GM23248 (cell line): ENCODE measurements at places on chromosomes 3 and 15. TPM values are rescaled to one million over a fixed set of nuclear protein-coding genes. Genes with fewer than 3 reads are reported as not detected.

The TRPM1 gene
- polyA plus RNA-seq: not detected in 2 replicates

DNA sequence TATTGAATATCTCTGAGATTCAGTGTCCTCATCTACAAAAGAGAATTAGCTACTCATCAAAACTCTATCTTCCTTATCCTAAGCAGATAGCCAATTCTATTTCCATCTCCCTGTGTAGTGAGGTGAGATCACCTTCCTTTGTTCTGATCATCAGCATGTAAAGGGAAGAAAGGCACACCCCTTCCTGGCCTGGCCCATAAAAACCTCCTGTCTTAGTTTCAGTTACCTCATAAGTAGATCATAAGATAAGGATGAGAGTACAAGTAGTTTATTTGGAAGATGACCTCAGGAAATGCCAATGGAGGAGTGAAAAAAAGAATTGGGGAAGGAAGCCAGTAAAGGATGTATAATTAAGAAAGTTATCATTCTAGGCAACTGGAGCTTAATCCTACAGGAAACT, 114.5 kb upstream of the GADL1 start:
- DNase-seq: peak; percentile 51

DNA sequence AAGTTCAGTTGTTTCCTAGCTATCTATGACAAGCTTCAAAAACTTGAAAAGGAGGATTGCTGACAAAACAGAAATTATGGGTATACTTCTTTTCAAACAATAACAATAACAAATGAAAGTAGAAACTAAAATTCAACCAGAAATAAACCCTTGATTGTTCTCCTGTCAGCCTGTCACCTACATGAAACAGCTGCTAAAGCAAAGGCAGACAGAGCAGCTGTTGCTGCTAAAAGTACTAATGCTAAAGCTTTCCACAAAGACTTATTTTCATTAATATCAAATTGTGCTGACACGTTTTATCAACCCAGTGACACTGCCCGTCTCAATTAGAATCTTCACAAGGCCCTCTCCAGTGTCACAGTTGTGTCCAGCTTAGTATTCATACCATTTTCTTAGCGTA, 533.2 kb upstream of the GBE1 start:
- no peak for DNase-seq

DNA sequence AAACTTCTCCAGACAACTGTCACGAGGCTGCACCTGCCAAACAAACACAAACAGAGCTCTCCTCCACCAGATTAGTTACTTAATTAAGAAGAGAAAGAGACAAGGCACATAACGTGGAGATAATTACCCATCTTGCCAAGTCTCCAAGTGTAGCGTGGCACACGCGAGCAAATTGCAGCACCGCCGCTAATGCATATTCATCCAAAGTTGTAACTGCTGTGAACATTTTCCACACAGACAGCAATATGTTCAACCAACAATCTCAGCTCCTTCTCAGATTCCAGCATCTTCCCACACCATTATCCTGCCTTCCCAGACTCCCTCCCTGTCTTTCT, 309.6 kb upstream of the TLE3 start:
- no peak for DNase-seq

- peak; percentile 47 for DNase-seq
Measured at GRCh38 chr15:73969151-73969759, 22.8 kb downstream of the STOML1 start.

The ARHGAP11A gene
- 11.9 and 13.0 TPM in 2 replicates for polyA plus RNA-seq

DNA sequence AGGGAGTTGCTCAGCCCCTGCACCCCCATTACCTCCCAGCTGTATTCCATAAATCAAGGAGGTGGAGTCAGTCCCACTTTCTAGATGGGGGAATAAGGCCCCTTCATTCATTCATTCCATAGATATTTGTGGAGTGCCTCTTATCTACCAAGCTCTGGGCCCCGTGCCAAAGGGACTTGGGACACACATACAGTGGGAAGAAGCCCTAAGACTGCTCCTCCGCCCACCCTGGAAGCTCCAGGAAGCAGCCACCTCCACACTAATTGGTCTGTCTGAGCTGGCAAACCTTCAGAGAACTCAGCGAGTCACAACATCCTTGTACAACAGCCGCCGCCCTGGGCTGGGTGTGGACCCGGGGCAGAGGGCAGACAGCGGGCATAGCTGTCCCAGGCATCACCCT, 6.4 kb downstream of the STRA6 start:
- DNase-seq: peak; percentile 98

DNA sequence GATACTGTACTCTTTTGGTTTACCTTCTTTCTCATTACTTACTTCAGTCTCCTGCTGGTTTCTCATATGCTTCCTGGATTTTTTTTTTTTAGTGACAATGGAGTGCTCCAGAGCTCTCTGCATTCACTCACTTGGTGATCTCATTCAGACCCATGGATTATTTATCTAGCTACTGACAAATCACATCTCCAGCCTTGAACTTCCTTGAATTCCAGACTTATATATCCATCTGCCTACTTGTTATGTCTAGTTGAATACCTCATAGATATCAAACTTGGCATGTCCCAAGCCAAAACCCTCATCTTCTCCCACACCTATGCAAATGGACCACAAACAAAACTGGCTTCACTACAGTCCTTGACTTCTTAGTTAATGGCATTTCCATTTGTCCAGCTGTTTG, 234.7 kb upstream of the ZPLD1 start:
- DNase-seq: peak; percentile 33

DNA sequence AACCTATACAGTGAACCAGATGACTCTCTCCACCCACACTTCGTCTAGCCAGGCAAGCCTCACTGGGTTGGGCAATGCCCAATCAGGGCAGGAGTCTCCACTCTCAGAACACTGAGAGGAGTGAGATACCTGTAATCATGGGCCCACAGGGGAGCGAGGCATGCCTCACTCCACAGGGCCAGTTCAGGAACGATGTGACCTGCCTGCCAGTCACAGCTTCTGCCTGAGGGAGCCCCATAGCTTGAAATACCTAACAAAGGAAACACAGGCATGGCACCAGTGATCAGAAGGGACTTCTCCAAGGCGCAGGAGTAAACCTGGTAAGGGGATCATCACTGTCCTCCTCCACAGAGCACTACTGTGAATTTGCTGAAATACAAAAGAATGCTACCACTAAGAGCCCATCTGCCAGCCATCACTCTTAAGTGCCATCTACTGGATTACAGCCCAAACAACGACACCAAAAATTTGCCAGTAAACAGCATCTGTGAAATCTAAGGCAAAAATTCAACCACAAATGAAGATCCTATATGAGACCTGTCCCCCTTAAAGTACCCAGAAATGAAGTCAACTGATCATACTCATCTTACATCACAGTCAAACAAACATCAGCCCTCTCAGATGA, 689.9 kb upstream of the SEMA6D start:
- DNase-seq: no peak

DNA sequence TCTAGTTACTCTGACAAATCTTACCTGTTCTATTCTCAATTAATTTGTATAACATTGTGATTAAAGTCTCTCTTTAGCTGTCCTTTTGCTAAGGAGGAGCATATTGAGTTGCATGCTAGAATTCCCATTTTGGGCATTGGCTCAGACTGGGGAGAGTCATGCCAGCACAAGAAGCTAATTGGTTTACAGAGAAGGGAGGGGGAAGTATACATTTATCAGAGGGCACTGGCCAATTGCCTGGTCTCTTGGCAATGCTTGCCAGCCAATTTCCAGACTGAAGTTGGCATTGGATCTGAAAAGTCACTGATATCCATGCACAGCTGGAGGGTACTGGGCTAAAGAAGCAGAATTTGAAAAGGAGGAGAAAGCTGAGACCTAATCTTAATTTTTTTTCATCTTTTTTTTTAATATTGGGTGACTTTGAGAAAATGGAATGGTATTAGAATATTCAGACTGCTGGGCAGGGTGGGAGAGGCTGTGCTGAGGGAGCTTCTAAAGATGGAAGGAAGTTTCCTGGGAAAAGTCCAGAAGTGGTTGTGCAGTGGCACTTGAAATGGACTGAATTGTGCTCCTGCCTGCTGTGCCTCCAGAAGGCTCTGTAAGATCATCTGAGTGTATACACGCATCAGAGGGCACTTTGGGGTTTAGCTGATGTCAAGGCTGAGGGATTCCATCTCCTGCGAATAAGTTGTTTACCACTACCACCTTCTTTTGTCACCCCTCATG, 365.2 kb upstream of the DPH6 start:
- no peak for DNase-seq

DNA sequence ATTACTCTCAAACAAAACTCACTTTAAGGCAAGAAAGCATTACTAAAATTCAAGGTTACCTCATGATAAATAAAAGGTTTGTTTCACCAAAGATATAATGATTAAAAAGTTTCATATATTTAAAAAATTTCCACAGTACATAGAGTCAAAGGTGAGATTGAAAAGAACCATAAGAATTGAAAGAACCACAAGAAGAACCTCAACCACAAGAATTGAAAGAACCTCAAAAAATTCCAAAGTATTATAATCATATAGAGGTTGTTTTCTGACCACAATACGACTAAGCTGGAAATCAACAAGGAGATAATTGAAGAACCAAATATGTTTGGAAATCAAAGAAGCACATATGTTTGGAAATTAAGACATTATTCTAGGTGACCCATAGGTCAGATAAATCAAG, 52.7 kb downstream of the SLC25A36 start:
- peak; percentile 39 for DNase-seq

- DNase-seq: peak; percentile 47
Measured at GRCh38 chr15:80275961-80276360, 23.9 kb upstream of the CTXND1 start.

GRCh38 chr3:162956711-162957110, 1460.1 kb downstream of the OTOL1 start:
- DNase-seq: no peak

DNA sequence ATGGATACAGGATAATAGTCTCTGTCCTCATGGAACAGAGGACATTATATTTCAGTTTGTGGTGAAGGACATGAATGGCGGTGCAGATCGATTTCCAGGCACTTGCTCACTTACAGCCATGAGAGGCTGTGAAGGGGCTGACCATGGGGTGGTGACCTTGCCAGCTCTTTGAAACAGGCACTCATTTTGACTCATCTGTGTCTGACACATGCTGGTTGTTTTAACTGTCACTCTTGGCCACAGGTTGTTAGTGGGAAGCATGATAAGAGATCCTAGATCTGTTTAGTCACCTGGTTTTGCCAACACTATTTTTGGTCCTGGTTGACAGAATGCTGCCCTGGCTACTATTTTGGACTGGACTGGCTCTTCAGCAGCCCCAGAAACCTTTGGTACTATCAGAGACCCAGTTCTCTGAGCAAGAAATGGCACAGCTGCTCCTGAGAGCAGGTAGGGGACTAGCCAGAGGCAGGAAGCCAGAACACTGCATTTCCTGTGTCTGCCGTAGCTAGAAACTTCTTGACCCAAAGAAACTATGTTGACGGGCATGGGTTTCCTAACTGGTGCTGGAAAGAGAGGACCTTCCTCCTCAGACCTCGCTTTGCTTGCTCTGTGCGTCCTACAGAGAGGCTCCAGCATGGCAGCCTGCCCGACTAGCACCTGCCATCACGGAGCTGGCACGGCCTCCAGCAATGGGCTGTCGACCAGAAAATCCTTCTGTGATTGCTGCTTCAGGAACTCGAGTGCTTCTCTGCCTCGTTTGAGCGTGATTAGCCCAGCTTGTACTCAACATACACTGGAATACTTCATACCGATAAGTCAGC, 6.3 kb downstream of the PXYLP1 start:
- no peak for DNase-seq

The GOLGA6D gene
- polyA plus RNA-seq: not detected in 2 replicates

DNA sequence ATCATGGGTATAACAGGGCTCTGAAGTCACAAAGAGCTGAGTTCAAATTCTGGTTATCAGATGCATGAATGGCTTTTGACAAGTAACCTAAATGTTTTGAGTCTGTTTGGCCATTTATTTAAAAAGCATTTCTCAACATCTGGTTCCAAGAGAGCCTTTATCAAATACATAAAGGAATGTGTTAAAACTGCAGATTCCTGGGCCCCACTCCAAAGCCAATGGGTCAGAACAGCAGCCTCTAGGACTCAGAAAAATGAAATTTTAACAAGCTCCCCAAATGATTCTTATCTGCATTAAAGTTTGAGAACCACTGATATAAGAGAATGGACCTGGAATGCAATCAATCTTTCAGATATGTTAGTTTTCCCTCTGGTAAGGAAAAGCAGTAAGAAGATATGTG, 3.4 kb downstream of the B4GALT4 start:
- DNase-seq: peak; percentile 27

DNA sequence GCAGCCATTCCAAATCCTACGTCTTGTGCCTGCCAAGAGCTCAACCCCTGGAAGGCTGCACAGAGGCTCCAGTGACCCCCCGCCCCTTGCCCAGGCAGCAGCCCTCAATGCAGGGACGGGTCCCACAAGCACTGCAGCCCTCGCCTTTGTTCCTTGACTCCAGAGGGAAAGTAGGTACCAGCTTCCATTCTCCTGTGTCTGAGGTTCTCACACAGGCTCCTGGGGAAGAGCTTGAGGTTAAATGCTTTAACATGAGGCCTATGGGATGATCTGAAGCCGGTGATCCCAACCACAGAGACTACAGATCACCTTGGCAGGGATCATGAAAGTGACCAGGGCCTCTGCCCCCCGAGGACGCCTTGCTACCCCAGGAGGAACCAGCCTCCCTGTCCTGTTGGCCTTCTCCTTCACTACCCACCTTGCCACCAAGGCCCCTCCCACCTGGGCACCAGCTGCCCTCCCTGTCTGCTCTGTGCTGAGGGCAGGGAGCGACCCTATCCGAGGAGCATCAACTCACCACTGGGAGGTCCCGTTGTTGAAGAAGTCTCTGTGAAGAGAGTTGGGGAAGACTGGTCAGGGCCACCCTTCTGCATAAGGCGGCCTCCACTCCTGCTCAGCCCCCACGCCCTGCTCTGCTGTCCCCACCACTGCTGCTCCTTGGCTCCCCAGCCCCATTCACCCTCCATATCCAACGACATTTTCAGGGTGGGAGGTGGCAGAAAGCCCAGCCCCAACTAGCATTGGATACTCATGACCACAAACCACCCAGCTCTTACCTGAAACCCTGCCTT, 95.3 kb downstream of the SEC22A start:
- no peak for DNase-seq

DNA sequence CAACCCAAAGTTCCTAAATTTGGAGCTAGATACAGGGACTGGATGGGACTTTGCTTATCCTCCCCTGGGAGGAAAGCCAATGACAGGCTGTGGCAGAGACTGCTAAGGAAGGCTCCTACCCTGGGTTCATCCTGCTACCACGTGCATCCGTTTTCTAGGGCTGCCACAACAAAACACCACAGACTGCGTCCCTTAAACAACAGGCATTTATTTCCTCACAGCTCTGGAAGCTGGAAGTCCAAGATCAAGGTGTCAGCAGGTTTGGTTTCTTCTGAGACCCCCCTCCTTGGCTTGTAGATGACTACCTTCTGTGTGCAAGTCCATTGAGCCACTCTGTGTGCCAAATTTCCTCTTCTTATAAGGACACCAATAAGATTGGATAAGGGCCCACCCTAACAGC, 263.9 kb downstream of the FAM43A start:
- no peak for DNase-seq

GRCh38 chr15:41331833-41332193, 578 bp downstream of the OIP5 start:
- peak; percentile 80 for DNase-seq

The CCR9 gene
- not detected in 2 replicates for polyA plus RNA-seq

- peak; percentile 66 for DNase-seq
Measured at GRCh38 chr3:47024932-47025331, 45.5 kb downstream of the NBEAL2 start.
